ENCODE measurements at places on chromosomes 3 and 15.

DNA sequence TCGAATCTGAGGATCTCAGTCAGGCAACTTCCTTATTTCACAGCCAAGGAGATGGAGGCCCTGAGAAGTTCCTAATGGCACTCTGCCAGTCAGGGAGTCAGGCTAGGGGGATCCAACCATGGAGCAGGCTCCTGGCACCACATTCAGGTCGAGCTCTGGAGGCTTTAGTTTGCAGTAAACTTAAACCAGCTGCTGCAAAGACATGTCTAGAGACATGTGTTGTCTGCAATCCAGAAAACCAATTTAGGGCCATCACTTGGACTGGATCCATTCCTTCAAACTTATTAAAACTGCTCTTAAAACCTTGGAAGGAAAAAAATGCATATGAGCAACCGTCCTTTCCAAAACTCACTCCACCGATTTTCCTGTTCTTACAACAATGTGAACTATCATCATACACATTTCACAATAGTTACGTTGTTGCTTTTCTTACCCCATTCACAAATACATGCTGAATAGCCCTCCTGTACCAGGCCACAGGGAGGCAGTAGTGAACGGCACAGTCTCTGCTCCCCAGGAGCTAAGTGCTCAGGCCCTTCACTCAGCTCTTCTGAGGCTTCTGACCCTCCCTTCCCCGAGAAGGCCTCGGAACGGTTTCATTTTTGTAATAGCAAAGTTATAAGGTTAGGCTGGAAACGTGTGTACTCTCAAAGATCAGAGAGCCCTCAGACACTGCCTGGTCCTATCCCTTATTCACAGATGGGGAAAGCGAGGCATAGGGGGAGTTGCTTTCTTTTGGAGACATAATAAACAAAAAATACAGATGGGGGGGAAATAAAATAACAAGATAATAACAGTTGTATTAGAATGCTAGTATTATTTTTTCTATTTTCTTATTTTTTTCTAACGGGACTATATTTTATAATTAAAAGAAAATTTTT is 20.1 kb downstream of the RFT1 start:
- no peak for DNase-seq

- DNase-seq = no peak
Measured at GRCh38 chr15:37122703-37123102, 22.4 kb upstream of the MEIS2 start.

- no peak for DNase-seq
Measured at GRCh38 chr3:141102372-141102771, 51.2 kb downstream of the SPSB4 start.

DNA sequence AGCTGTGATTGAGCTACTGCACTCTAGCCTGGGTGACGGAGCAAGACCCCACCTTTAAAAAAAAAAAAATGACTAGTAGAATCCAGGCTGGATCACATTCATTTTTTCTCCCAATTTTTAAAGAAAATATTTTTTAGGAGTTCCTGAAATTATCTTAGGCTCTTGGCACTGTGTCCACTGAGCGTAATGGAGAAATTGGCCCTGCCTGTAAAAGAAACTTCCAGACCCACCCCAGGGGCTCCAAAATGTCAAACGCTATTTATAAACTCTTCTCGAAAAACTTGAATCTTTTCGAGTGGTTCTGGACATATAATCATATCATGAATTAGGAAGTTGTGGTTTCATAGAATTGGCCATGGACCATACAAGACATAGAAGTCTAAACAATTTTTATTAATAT is 300.2 kb upstream of the RGMA start:
- DNase-seq = no peak

GRCh38 chr3:115912372-115912771 is 289.1 kb downstream of the GAP43 start:
- no peak for DNase-seq

DNA sequence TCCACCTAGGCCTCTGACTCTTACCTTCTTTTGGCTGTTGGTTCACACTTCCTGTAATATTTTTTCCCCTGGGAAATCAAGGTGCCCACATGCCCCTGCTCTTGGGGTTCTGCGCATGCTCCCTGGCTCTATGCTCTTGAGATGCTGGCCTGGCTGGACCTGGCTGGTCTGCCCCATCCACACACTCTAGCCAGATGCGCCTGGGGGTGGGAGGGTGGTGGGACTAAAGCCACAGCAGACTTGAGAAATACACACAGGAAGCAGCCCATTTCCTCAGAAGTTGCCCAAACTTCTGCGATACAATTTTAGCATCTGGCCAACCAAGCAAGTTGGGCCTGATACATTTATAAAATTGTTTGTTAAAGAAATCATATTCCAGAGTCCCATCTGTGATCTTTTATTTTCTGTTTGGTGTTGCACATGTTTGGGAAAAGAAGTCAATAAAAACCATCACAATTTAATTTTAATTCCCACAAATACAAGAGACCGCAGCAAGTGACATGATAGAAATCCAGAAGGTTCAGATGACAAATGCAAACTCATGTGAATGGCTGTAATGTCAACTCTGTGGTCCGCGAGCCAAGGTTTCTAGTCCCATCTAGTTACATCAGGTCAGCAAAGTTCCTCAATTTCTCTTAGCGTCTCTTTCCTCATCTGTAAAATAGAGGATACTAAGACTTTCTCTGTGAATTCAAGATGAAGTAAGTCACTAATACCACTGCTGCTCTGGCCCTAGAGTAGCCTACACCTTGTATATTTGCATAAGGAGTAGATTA is 55.9 kb upstream of the MEF2A start:
- no peak for DNase-seq

DNA sequence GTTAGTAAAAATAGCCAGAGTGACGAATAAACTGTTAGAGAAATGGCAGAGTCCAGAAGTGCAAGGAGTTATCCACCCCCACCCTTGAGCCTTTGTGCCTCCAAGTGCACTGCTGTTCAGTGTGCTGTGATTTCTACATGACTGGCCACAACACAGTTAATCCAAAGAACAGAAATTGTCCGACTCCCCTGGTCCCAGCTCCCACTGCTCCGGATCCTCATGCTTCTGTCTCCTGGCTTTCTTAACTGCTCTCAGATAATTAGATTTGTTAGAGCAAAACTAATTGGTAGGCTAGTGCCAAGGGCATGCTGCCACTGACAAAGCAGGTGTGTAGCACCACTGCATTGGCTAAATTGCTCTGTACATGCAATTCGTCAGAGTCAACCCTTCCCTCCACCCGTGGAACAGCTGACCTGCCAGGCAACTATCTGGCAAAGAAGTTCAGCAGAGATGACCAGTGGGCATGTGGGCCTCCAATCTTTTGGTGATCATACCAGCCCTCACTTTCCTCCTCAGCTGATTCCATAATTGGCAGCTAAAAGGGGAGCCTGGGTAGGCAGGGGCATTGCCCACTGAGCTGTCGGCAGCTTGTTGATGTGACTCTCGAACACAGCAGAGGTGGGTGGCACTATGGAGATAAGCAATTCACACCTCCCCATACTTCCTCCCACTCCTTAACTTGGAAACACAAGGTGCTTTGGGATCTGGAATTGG is 18.9 kb upstream of the ACAP2 start:
- DNase-seq = no peak

DNA sequence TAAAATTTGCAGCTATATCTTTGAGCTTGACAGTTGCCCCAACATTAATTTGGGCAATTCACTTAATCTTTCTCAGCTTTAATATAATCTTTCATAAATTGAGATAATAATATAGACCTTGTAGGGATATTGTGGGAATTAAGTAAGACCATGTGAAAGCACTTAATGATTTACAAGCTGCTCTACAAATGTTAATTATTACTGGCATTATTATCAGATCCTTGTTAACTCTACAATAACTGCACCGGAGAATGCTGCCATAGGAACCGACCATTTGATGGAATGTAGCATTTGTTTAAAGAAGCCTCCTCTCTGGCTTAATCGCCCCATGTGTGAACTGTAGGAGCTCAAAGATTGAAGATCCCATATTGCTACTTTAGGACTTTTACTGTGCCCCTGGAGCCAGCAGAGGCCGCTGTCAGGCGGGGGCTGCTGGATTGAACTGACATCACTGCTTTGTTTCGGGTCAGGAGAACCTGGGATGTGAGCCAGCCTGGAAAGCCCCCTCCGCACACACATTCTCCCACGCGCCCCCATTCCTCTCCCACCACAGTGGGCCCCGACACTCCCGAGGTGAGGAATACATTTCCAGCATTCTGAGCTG is 154.2 kb upstream of the TNIK start:
- DNase-seq = no peak

- DNase-seq = no peak
Measured at GRCh38 chr3:120093119-120093910, 932 bp downstream of the GSK3B start.

- no peak for DNase-seq
Measured at GRCh38 chr15:99076109-99076508, 28.8 kb upstream of the SYNM start.

- DNase-seq = no peak
Measured at GRCh38 chr15:30969724-30970123, 21.7 kb downstream of the MTMR10 start.

- no peak for DNase-seq
Measured at GRCh38 chr3:1699361-1699920, 399.2 kb upstream of the CNTN4 start.

DNA sequence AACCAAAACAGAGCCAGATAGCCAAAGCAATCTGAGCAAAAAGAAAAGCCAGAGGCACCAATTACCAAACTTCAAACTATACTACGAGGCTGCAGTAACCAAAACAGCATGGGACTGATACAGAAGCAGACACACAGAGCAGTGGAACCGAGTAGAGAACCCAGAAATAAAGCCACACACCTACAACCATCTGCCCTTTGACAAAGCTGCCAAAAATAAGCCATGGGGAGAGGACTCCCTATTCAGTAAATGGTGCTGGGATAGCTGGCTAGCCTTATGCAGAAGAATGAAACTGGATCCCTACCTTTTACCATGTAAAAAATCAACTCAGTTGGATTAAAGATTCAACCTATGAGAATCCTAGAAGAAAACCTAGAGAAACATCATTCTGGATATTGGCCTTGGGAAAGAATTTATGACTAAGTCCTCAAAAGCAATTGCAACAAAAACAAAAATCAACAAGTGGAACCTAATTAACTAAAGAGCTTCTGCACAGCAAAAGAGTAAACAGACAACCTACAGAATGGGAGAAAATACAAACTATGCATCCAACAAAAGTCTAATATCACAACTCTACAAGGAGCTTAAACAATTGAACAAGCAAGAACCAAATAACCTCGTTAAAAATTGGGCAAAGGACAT is 95.1 kb downstream of the APBA2 start:
- DNase-seq = no peak

- no peak for DNase-seq
Measured at GRCh38 chr15:76360416-76360815, 23.8 kb downstream of the ISL2 start.

DNA sequence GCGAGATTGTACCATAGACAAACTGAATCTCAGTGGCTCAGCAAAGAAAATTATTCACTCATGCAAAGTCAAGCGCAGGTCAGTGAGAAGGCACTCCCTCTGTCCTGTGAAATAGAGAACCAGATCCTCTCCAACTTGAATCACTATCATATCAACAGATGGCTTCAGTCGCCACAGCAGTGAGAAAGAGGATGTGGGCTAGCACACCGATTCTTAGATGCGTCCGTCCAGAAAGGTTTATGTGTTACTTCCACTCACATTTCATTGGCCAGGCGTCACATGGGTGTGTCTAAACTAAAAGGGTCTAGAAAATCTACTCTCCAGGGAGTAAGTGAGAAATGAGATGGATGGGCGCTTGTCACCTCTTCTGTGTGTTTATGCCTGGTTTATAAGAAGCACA is 141.6 kb upstream of the KBTBD8 start:
- no peak for DNase-seq

DNA sequence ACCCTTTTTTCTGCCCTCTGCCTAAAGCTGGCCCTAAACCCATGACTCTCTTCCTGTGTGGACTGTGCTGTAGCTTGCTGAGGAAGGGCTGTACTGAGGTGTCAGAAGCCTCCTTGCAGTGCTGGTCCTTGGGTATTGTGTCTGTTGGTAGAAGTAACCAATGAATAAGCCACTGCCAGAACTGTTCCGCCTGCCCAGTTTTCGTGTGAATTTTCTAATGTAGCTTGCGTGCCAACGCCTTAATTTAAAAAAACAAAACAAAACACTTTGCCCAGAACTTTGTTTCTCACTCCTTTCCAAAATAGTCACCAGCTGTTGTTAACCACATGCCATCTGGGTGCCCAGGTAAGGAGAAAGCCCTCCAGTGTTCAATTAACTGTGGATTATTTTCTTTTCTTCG is 101.9 kb downstream of the KLHL25 start:
- no peak for DNase-seq

DNA sequence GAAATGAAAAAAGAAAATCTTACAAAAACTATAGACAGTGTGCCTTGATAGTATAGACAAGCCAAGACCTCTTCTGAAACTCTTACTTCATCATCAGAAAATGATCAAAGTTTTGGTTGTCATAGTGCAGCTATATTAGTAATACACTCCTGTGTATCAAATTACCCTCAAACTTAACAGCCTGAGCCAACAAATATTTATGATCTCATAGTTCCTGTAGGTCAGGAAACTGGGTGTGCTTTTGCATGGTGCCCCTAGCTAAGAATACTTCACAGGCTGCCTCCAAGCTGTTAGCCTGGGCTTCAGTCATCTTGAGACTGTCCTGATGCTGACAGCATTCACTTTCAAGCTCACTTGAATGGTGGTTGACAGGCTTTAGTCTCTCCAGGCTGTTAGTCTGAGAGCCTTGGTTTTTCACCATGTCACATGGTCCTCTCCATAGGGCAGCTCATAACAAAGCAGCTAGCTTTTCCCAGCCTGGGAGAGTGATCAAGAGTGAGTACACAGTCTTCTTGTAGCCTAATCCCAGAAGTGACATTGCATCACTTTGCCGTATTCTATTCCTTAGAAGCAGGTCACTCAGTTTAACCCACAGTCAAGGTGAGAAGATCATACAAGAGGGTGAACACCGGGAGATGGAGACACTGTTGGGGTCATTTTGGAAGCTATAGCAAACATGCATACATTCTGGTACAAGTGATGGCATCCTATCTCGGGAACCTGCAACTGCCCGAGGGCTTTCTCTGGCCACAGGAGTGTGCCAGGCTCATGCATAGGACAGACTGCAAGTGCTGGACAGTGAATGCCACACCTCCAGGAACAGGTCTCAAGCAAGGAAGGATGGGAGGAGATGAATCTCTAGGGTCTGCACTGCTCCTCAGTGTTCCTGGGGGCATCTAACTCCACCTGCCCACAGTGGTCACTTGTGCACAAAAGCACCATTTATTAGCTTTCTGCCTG is 173.4 kb upstream of the CADPS start:
- no peak for DNase-seq

GRCh38 chr3:130932979-130933378 is 39.1 kb downstream of the ATP2C1 start:
- no peak for DNase-seq

- DNase-seq = no peak
Measured at GRCh38 chr3:58022490-58022889, 14.3 kb downstream of the FLNB start.

- DNase-seq = no peak
Measured at GRCh38 chr3:77038930-77039605, 831 bp upstream of the ROBO2 start.

GRCh38 chr3:185172086-185173049 is 19.5 kb upstream of the C3orf70 start:
- DNase-seq = no peak

All from cortex of kidney (tissue), 1 donor.